ENCODE measurements at places on chromosomes 1 and 21.

GRCh38 chr1:94614996-94615395 is 73.4 kb upstream of the F3 start:
- DNase-seq, result no peak

DNA sequence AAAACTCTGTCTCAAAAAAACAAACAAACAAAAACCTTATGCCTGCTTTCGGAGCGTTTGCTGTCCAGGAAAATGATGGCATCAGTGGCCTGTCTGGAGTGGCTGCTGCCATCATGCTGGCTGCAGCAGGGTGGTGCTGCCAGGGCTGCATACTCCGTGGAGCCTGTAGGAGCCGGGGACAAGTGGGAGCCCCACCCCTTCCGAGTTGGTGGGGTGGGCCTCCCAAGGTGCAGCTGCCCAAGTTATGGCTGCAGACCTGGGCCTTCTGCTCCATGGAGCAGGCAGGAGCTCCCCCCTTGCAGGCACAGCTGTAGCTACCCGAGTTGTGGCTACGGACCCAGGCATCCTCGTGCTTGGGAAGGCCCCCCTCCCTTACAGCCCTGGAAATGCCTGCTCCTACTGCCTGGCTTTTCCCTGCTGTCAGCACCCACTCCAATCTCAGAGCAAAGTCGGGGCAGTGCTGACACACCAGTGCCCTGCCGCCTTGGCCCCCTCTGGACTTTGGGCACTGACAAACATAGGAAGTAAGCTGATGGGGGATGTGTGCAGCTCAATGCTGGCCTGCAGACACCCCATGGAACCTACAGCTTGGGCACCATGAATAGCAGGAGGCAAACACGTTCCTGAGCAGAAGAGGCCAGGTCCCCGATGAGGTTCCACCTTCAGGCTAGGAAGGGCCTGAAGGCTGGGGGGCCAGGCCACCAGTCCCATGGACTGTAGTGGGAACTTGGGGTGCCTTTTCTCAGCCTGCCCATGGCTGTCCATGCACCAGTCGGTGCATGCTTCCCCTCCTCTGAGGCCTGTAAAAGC is 60.4 kb downstream of the CC2D1B start:
- DNase-seq, result no peak

DNA sequence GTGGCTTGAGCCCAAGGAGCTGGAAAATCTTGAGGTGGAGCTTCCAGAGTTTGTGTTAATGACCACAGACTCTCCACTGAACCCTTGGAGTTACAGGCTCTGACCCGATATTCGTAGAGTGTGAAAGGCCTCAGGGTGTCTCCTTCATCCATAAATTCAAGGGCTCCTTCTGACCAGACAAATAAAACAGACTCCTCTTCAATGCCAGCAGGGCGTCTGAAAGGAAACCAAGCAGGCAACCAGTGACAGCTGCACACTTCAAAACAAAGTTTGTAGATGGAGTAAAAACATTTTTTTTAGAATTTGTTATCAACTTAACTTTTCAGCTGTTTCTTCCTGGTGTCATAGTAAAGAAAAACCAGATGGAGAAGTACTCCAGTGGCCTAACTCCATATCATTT is 161.1 kb downstream of the KCTD3 start:
- DNase-seq, result no peak

DNA sequence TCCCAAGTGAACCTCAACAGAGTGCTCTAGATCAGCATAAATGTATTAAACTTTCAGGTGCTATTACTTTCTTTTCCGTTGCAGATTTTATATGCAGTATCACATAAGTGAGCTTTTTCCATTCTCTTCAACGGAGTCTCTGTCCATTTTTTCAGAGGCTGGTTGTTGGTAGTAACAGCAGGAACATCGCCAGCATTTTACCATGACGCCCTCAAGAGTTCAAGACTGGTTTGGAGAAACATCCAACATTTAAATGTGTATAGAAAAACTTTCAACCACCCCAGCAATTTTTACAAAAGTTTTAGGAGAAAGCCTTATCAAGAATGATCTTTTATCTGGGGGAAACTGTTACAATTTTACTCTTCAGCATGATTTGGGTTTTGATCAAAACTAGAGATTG is 117.0 kb downstream of the TGFB2 start:
- DNase-seq, result no peak

DNA sequence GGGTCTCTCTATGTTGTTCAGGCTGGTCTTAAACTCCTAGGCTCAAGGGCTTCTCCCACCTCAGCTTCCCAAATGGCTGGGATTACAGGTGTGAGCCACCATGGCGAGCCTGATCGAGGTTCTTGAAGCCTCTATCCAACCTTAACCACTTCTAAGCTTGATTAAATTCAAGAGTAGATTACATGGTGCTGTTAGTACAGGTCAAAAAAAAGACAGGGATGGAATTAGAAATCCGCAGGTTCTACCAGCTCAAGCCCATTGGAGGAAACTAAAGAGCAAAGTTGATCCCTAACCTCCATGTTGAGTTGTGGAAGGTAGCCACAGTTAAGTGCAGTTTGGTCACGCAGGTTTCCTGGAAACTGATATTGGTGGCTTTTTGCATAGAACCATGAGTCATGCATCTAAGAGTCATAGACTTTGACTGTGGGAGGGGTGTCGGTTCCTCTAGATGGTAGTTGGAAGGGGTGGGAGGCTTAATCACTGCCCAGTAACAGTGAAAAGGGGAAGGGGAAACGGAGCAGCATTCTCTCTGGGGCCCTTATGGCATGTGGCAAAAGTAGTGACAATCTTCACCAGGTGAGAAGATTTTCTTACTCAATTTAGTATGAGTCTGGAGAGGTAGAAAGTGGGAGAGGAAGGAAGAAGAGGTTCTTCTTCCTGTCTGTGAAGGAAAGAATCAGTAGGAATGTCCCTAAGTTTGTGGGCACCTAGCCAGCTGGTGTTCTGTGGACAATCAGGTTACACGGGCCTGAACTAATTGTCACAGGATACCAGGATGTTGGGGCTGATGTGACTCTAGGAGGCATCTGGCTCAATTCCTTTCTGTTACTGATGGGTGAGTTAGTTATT is 7.0 kb downstream of the CD53 start:
- peak; percentile 91 for DNase-seq

DNA sequence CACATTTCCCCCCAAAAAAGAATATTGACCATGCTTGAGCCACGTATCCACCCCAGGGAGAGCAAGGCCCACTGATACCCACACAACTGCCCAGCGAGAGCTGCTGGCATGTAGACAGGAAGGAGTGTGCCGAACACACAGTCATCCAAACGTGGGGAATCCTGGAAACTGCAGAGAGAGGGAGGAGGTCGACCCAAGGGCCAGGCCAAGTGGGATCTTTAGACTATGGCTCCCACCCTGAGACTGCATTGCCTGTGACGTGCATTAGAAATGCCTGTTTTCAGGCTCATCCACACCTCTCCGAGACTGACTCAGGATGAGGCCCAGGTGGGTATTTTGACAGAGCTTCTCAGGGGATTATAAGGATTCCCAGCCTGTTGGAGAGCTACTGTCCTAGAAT is 25.9 kb downstream of the NIPAL3 start:
- no peak for DNase-seq

DNA sequence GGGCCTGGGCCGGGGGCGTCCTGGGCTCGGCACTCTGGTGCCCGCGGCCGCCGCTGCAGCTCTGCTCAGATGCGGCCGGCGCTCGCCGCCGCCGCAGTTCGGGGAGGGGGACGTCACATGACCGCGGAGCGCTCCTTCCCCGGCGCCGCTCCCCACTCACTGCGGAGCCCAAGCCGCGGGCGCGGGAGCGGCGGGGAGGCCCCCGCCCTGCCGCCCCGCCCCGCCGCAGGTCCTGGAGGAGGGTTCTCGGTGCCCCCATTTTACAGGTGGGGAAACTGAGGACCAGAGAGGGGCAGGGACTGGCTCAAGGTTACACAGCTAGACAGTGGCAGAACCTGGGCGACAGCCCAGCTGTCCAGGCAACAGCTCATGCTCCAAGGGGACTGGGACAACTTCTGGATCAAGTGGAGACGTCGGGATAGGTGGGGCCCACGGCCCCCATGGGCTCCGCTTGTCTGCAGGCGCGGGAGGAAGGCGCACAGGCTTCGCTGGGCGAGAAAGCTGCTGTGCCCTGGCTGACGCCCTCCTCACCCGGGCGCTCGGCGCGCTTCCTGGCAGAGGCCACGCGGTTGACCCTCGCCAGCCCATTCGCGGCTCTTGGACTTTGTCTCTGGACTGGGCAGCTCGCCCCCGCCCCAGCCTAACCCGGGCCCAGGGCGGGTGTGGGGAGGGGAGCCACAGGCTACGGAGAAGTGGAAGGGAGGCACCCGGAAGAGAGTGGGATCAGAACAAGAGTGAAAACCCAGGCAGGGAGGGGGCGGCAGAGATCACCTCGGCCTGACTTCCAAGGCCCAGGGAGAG is at the start of gene RAP1GAP:
TSS of gene RAP1GAP (minus strand) at position 100 of the 801 bp plus-strand sequence. CDS start 49,325 bp downstream, outside the sequence.
- peak; percentile 11 for DNase-seq

- peak; percentile 96 for DNase-seq
Measured at GRCh38 chr1:1511533-1512285, at the start of gene ATAD3A. TSS of gene ATAD3A (plus strand) at chr1:1512162. CDS start at chr1:1512269, 107 bp downstream.

GRCh38 chr1:206833801-206834200 is 31.6 kb upstream of the IL20 start:
- no peak for DNase-seq

DNA sequence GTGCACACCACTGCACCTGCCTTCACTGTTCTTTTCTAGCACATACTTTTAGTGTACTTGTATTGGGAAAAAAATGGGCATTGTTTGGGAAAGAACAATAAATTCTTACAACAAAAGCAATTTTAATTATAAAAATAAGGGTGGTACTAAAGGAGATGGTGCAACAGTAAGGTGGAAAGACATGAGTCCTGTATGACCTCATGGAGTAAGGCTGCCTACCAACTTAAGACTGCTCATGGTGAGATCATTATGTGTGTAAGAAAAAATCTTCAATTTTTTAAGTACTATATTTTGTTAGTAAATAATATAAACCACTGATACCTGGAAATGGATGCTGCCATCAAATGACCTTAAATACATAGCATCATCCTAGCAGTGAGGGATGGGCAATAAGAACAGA is 29.6 kb upstream of the PHGDH start:
- no peak for DNase-seq

DNA sequence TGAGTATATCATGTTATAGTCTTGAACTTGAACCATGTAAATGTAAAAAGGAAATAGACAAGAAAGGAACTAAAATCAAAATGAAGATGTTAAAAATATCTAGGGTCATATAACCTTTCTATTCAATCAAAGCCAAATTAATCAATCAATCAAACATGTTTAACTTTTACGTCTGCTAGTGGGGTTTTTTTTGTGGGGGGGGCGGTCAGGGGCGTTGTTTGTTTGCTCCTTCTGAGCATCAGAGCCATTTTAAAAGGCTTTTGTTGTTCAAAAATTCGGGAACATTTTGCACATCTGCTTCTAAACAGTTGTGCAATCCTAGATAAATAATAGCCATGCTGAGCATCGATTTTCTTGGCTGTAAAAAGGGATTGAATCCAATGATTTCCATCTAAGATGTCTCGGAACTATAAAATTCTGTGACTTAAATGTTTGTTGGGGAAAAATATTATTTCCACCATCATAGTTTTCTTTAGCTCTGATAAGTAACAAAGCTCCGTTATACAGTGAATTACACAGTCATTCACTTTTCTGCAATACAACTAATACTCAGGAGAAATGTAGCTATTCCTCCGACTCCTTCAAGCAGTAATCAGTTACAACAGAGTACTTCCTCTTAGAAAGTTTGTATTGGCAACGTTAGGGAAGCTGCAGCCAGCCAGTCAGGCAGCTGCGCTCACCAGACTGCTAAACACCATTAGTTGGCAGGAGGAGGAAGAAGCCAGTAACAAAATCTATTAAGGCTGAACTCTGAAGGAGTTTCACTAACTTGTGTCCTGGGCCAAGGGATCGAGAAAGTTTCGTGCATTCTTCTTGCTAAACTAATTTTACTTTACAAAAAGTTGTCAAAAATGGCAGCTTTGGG is 2.2 kb downstream of the SPATA6 start:
- no peak for DNase-seq

DNA sequence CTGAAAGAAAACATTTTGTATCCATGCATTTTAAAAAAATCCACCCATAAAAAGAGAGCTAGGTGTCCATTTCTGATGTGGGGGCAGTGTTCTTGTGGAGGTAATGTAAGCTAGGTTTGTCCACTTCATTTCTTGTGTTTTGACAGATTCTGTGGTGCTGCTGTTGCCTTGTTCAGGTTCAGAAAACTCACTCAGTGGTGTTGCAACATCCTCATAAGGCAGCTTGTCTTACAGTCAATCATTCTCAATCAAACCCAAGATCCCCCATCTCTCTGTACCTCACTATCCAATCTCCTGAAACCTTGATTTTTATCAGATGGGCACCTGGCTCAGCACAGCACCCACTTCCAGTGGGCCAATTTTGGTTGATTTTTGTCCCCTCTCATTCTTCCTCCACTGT is 94.1 kb downstream of the TENT5C start:
- DNase-seq, result no peak

DNA sequence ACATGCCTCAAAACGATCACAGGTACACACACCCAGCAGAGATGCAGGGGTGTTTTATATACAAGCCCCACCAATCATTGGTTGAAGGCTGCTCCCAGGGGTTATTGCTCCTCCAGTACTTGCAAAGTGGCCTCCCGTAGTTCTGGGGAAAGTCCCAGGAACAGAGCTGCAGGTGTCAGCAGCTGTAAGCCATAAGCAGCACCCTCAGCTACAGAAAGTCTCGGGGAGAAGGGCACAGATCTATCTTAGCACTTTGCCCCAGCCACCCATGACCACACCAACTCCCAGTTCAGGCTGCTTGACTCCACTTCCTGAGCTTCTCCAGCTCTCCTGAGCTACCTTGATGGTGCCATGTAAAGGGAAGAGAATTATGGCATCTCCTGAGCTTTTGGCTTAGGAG is 222.7 kb upstream of the GJB5 start:
- DNase-seq, result no peak

DNA sequence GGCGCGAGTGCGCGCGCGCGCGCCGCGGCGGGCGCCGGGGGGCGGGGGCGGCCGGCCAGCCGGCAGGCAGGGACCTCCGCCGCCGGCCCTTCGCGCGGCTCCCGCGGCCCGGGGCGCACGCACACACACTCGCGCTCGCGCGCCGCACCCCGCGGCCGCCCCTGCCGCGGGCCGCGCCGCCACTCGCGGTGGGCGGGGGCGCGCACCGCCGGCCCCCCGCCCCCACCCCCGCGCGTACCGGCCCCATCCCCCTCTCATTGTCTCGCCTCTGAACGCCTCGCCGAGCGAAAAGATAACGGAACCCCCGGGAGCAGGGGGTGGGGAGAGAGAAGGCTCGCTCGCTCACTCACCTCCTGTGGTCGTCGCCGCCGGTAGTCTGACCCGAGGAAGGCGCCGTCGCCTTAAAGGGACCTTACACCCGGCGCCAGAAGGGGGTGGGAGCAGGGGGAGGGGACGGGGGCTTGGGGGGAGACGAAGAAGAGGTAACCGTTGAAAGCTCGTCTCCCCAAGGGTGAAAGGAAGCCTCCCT is 428 bp downstream of the POGZ start:
- DNase-seq, result peak; percentile 49

- DNase-seq, result no peak
Measured at GRCh38 chr1:25867210-25867991, 8.1 kb downstream of the PAQR7 start.

Measured in CD4-positive, alpha-beta T cell treated with Interleukin-15 for 4 hours (primary cell).